ENCODE measurements at places on chromosomes 3 and 15.

DNA sequence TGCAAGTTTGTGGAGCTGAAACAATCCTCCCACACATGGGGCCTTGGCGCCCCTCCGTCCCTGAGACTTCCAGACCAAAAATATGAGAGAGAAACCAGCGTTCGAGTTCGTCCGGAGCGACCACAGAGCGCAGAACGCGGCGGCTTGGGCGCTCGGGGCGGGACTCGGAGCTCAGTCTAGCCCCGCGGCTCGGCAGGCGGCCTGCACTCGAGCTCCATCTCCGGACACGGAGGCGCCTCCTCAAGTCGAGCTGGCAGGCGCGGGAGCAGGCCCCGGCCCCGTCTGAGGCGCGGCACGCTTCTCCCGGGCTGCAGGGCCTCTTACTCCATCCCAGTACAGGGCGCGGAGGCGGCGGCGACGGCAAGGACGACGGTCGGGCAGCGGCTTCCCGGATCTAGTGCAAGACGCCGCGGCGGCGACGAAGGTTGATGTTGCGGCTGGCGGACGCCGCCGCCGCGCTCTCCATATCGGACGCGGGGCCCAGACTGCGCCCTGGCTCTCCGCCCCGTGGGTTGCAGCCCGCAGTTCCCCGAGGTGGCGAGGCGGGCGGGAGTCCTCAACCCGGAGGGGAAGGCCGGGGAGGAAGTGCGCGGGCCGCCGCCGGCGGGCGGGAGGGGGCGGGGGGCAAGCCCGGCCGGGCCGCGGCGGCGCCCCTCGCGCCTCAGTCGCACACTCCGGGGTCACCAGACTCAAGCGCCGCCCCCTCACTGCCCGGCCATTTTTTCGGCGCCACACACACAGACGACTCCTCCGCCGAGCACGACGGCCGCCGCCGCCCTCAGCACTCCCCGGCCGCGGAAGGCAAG, 674 bp downstream of the MSL2 start:
- DNase-seq = peak; percentile 86

- peak; percentile 48 for DNase-seq
Observed at GRCh38 chr15:99909592-99910295, 176.5 kb upstream of the LYSMD4 start.

DNA sequence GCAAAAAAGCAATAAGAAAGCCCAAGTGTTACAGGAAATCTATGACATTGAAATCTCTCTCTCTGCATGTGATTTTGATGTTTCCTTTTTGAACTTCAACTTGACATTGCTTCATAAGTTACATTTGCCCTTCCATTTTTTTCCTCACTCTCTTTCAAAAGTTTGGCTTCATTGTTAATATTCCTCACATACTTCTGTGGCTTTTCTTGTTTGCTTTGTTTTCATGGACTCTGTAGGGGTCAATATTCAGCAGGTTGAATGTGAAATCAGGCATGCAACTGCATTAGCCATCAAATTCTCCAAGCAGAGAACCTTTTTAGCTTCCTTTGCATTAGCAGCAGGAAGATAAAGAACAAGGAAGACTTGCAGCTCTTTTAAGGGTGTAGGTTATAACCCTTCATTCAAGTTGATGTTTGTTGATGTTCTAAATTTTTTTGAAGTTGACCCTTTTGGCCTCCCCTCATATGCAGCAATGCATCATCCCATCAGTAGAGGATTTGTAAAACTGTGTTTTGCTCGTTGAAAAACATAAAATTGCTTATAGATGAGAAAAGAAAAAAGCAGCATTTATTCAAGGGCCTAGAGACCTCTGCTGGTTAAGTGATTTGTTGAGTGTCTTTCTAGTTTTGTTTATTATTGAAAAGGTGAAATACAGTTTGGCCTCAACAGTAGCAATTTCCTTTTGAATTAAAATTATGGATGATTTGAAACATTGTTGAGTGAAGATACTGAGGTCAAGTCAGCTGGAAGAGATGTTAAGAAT, 211.4 kb downstream of the IL5RA start:
- no peak for DNase-seq

DNA sequence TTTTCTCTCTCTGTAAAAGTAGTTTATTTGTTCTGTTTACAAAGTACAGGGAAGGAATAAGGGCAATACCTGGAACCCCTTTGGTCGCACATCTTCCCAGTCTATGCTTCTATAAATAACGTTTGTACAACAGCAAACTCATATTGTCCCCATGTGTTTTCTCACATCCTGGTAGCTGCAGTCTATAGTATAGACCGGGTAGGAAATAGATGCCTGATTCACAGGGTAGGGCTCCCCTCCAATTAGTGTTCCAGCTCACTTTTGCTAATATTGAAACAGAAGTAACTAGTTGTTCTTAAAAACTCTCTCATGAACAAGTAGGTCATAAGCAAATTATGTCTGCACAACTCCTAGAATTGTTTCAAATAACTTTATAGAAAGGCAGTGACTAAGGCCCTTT, 17.7 kb downstream of the ATG7 start:
- no peak for DNase-seq

GRCh38 chr3:15427981-15428380, 583 bp downstream of the EAF1 start:
- DNase-seq = no peak

- peak; percentile 34 for DNase-seq
Observed at GRCh38 chr3:151468284-151468917, 7.5 kb upstream of the IGSF10 start.

DNA sequence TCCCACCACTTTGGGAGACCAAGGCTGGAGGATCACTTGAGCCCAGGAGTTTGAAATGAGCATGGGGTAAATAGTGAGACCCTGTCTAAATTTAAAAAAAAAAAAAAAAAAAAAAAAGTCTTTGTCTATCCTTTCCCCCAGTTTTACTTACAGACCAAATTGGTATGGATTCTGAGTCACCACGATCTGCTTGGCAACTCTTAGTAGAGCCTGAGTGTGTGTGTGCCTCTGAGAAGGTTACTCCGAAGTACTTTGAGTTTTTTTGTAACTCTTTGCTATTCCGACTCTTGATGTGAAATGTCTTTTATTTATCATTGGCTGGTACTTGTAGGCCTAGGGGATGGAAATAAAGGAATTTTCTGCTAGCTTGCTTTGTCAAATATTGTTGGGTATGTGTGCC, 63.3 kb downstream of the RBM6 start:
- no peak for DNase-seq

GRCh38 chr15:41620536-41621199, 39.5 kb upstream of the MGA start:
- no peak for DNase-seq

- no peak for DNase-seq
Observed at GRCh38 chr3:79268422-79268821, 499.4 kb downstream of the ROBO1 start.

GRCh38 chr3:17336291-17336690, 406.1 kb downstream of the TBC1D5 start:
- DNase-seq = no peak

- DNase-seq = no peak
Observed at GRCh38 chr3:133117342-133117741, 79.2 kb downstream of the TMEM108 start.
